ENCODE measurements at places on chromosomes 3 and 15.

GRCh38 chr3:43055806-43056770 lies 49.8 kb downstream of the POMGNT2 start:
- DNase-seq = no peak

GRCh38 chr3:31688984-31689383 lies 156.3 kb downstream of the STT3B start:
- no peak for DNase-seq

DNA sequence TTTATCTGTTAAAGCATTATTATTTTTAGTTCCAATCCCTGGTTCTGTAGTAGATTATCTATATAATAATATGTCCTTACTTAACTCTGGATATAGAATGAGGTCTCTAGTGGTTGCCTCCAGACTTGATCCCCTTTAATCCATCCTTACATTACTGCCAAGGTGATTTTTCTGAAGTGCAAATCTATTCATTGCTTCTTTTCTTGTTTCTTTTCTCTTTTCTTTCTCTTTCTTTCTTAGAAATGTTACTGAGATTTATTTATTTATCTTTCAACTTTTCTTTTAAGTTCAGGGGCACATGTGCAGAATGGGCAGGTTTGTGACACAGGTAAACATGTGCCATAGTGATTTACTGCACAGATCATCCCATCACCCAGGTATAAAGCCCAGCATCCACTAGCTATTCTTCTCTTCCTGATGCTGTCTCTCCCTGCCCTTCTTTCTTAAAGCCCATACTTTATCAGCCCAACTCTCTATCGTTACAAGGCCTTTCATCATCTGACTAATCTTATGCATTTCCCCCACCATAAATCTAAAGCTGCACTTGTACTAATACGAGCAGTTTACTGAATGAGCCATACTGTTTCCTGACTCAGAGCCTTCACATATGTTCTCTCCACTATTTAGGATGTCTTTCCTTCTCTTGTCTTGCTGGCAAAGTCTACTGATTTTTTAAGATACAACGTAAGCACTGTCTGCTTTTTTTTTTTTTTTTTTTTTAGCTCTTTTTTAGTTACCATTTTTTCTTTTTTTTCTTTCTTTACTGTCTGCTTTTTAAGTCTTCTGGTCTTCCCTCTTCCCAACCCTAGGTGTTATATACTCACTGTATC lies 4.6 kb downstream of the GLCE start:
- DNase-seq = peak; percentile 28

- no peak for DNase-seq
These were observed 57.2 kb upstream of the TIPARP start for GRCh38 chr3:156617145-156617544.

DNA sequence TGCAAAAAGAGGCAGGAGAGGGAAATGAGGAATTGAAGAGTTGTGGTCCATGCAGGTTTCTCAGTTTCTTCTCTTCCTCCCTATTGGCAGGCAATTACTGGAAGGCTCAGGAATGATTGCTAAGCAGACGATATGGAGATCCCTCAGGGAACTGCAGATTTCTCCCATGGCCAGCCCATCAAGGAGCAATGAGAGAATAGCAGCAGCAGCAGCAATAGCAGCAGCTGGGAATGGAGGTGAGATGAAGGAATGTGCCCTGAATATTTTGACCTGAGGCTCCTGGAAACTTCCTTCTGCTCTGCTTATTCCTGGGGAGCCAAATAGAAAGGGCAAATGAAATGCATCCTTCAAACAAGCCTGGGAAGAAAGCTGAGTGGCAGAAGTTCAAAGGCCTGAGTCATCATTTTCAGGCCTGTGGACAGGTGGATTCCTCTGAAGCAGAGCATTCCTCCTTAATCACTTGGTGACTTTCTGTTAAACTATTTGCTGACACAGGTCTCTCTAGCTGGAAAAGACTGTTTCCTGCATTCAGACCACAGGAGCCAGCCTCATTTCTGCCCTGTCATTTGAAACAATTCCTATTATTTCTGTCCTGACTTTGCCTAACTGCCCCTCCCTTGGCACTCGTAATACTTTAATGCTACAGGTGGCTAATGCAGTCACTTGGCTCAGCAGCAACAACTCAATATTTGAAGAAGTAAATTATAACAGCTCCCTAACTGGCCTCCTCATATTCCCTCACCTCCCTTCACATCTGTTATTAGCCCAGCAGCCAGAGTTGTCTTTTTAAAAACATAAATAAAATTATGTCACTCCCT lies 146.9 kb upstream of the GADL1 start:
- no peak for DNase-seq

- DNase-seq = no peak
These were observed 42.9 kb downstream of the IDH2 start for GRCh38 chr15:90059208-90059985.

DNA sequence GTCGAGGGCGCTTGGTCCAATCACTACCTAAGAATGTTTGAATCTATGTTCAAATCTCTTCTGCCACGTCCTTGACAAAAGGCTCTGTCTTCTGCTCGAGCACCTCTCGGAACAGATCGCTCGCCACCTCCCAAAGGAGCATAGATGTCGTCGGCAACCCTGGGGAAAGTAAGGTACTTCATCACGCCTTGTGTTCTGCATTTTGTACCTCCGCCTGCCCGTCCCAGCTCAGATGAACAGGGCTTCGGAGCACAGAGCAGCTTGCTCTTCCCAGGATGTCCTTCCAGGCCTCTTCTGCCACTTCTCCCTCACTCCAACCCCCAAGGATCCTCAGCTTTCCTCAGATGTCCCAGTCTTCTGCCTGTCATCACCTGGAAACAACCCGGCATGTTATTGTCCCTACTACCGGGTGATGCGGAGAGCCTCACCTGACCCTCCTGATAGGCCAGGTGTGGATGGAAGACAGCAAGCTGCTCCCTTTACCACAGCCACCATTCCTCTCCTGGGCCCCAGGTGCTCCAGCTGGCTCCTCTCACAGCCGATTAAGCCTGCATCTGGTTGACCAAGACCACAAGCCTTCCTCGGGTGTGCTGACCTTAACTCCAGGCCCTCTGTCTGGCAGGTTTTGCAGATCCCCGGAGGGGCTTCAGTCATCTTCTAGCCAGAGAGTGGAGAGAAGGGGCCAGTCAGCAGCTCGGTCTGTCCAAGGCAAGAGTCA lies 270.5 kb downstream of the FAM43A start:
- DNase-seq = no peak

GRCh38 chr3:88033079-88033478 lies 25.7 kb downstream of the CGGBP1 start:
- no peak for DNase-seq

DNA sequence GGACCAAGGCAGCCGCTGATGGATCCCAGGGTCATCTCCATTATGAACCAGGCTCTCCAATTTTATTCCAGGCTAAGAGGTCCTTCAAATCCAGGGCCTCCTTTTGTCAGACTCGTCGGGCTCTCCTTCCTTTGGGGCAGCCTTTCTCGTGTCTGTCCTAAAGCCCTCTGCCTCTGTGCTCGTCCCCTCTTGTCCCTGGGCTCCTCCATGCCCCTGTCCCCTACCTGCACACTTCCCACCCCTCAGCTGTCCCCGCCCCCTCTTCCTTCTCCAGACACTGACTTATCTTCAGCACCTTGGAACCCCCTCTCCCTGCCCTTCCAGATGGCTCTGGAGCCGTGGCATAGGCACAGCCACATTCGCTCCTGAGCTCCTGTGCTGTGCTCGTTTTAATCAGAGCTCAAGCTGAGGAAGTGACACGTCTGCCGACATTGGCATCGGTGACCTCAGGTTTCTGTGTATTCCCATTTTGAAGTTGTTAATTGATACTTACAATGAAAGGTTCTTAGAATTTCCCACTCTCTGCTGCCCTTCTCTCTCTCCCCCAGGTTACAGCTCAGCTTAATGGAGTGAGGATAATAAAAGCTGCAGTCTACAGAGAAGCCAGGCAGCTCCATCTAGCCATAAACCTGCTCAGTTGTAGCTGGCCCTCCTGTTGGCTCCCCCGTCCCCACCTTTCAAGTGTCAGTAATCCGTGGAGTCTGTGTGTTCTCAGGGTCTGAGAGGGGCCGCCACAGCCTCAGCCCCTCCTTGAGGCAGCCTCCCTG lies 51.1 kb upstream of the SEC22A start:
- DNase-seq = no peak

- no peak for DNase-seq
These were observed 133.8 kb downstream of the PDCD6IP start for GRCh38 chr3:33932010-33932764.

DNA sequence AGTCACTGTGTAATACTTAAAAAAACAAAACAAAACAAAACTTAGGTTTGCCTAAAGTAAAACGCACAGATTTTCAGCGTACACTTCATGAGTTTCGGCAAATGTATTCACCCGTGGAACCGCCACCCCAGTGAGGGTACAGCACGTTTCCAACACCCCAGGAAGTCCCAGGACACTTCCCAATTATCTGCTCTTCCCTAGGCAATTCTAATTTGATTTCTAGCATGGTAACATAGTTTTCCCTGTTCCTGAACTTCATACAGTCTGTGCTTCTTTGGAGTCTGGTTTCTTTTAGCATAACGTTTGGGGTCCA lies 497 bp upstream of the CLASP2 start:
- DNase-seq = no peak
